ENCODE measurements at places on chromosomes 12 and 14.

- DNase-seq, result no peak
Observed at GRCh38 chr12:49346659-49347310, at the start of gene DNAJC22. Gene DNAJC22 (plus strand): TSS chr12:49346888. CDS start chr12:49348873, 1,985 bp downstream.

- peak; percentile 31 for DNase-seq
Observed at GRCh38 chr12:114935658-114936057, 251.7 kb upstream of the TBX3 start.

- no peak for DNase-seq
Observed at GRCh38 chr14:97395068-97395467, 597.9 kb downstream of the VRK1 start.

GRCh38 chr14:56414236-56414635 lies 165.4 kb upstream of the TMEM260 start:
- no peak for DNase-seq

DNA sequence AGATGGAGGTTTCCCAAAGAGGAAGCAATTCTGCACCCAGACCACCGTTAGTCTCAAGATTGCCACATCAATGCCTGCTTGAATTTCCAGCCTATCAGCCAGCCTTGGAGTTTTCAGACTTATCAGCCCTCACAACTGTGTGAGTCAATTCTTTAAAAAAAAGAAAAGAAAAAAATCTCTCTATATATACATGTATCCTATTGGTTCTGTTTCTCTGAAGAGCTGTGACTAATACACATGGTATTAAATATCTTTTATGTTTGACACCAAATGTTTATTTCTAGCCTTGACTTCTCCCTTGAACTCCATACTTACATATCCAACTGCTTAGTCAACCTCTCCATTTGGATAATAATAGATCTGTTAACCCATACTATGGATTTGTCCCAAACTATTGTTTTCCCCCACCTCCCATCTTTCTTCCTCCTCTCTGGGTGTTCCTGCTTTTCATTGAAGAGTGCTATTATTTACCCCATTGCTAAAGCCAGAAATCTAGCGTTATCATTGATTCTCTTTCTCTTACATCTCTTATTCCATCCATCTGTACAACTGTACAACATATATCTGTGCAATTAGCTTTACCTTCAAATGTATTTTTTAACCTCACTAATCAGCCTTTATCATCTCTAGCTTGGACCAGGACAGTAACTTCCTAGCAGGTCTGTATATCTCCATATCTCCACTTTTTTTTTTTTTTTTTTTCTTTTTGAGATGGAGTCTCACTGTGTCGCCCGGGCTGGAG lies 22.7 kb upstream of the EID3 start:
- peak; percentile 99 for DNase-seq

DNA sequence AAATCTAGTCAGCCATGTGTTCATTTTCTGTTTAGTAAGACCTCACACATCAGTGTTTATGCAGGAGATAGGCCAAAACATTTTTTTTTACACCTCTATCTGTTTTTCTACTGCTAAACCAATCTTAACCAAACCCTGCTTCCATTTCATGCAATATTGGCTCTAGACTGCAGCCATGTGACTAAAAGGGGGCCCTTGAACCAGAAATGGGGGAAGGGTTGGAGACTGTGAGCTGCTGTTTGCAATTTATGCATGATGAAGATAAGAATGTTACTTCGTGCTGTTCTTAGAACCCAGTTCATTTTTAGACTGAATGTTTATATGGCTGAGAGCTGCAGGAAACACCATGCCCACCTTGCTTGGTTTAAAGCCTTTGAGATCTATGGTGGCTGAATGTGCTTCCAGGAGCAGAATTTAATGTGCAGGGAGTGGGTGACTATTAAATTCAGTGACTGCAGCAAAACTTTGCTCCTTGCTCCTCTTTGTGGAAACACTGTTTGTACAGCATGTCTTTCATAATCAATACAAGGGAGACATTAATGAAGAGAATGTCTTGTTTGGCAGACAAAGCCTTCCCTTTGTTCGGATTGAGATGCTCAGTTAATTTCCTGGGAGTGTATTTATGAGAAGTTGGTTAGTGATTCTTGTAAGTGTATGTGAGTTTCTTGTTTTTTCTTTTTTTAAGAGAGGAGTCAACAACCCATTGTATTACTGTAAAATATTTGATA lies 53.6 kb downstream of the CHST11 start:
- DNase-seq, result no peak

GRCh38 chr12:95118138-95118787 lies 44.8 kb upstream of the NR2C1 start:
- peak; percentile 92 for DNase-seq

DNA sequence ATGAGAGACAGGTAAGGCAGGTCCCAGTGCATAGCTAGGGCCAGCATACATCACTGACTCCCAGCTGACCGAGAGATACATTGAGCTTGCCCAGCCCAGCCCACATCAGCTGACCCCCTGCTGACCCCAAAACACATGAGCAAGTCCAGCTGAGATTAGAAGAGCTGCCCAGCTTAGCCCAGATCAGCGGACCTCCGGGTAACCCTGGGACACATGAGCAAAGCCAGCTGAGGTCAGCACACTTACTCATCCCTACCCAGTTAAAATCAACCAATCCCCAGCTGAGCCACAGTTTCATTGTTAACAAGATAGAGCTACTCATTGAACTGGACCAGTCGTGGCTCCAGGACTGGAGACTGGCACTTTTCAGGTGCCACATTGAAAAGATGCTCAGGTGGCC lies 21.8 kb upstream of the FBXO34 start:
- DNase-seq, result peak; percentile 51

GRCh38 chr12:74292351-74293194 lies 245.1 kb upstream of the ATXN7L3B start:
- DNase-seq, result no peak

GRCh38 chr14:66624336-66624937 lies 116.5 kb downstream of the GPHN start:
- peak; percentile 55 for DNase-seq

- peak; percentile 70 for DNase-seq
Observed at GRCh38 chr12:31874961-31875608, 84.1 kb upstream of the RESF1 start.

GRCh38 chr14:57501039-57501557 lies 7.4 kb upstream of the CCDC198 start:
- DNase-seq, result no peak

DNA sequence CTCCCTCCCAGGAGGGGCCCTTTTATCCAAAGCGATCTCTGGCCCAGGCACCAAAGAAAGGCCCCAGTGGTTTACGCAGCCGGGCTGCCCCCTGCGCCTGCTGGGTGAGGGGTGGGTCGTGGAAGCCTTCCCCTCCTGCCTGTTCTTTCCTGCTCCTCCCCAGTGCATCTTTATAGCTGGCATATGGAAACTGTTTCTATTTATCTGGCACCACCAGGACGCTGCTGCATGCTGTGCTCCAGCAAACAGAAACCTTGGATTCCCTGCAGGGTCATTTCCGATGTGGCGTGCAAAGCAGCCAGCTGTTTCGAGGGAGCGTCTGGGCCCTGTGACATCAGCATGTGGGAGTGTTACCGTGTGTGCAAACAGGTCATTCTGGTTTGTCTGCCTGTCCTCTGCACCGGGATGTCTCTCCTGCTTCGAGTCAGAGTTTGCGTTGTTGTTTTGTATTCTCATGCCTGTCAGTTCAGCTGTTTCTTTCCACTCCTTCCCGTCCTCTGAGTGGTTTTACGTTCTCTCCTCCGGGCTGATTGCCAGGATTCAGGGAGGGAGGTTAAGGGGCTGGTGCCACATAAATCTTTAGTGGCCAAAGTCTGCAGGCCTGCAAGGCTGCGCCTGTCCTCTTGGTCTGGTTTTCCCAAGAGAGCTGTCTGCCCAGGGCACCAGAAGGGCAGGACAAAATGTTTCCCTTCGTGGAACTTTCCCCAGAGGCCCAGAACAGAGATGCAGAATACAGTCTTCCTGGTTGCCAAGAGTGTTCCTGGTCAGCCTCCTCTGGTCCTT lies 24.6 kb downstream of the TPCN1 start:
- DNase-seq, result no peak

- no peak for DNase-seq
Observed at GRCh38 chr14:72921396-72921795, 4.9 kb upstream of the DCAF4 start.

GRCh38 chr12:48199774-48200221 lies 3.3 kb downstream of the OR10AD1 start:
- DNase-seq, result no peak

DNA sequence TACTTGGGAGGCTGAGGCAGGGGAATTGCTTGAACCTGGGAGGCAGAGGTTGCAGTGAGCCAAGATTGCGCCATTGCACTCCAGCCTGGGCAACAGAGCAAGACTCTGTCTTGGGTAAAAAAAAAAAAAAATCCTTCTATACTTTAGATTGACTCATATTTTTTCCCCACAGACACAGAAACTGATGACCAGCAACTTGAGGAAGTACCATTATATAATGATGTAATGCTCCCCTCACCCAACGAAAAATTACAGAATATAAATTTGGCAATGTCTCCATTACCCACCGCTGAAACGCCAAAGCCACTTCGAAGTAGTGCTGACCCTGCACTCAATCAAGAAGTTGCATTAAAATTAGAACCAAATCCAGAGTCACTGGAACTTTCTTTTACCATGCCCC lies 24.3 kb upstream of the SNAPC1 start:
- no peak for DNase-seq

DNA sequence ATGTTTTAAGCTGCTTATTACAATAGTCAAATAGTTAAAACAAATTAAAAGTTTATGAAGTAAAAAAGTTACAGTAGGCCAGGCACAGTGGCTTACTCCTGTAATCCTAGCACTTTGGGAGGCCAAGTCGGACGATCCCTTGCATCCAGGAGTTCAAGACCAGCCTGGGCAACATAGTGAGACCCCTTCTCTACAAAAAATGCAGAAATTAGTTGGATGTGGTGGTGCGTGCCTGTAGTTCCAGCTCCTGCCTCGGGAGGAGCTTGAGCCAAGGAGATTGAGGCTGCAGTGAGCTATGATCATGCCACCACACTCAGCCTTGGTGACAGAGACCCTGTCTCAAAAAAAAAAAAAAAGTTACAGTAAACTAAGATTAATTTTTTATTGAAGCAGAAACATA lies 142.6 kb downstream of the MIPOL1 start:
- peak; percentile 5 for DNase-seq

DNA sequence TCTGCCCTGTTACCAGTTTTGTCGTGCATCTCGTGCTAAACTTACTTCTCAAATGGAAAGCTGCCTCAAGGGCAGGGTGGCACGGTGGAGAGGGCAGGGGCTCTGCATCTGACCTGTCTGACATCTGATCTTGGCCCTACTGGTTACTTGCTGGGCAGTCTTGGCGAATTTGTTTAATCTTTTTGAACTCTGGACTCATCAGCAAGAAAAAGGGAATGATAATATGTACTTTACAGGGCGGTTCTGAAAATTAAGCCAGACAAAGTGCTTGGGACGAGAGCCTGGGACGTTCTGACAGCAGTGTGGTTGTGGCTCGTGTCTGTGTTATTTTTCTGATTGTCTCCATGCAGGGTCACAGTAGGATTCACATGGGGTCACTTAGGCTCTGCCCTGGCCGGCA lies 659.3 kb downstream of the VRK1 start:
- no peak for DNase-seq

- no peak for DNase-seq
Observed at GRCh38 chr14:58954052-58954451, 234.4 kb upstream of the DAAM1 start.

- DNase-seq, result no peak
Observed at GRCh38 chr12:4468994-4469393, 23.4 kb upstream of the FGF6 start.

- no peak for DNase-seq
Observed at GRCh38 chr12:49659753-49660152, 36.4 kb downstream of the PRPF40B start.

DNA sequence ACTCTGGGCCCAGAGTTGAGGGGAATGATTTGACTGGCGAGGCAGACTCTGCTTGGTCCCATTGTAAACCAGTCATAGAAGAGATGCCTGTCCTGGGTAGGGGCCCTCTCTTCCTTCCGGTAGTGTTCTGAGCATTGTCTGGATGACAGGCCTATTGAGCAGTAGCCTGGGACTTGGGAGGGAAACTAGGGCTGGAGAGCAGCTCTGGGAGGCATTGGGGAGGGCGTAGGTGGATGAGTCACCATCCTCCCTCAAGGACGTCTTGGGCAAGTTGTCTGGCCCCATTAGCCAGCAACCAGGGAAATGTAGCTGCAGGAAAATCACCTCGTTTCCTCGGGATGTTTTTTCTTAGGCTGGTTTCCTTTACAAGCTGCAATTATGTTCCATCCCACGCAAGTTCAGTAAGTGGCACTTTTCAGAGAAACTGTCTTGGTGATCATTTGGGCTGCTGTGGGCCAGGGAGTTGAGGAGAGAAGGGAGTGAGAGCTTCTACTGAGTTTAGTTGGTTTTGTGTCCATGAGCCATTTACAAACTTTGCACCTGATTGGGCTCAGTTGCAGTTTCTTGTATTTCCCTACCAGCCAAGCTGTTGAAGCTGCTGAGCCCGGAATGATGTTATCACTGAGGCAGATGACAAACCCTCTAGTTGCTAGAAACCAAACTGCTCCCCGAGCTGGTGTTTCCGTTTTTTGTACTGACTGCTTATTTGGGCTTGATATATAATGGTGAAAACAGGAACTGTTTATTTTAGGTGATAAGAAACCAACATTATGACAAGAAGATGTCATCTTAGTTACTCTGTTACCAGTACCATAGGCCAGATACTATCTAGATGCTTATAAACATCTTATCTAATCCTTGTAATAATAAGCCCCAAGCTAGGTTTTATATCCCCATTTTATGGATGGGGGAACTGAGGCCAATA lies 147.6 kb downstream of the CHST11 start:
- peak; percentile 98 for DNase-seq

DNA sequence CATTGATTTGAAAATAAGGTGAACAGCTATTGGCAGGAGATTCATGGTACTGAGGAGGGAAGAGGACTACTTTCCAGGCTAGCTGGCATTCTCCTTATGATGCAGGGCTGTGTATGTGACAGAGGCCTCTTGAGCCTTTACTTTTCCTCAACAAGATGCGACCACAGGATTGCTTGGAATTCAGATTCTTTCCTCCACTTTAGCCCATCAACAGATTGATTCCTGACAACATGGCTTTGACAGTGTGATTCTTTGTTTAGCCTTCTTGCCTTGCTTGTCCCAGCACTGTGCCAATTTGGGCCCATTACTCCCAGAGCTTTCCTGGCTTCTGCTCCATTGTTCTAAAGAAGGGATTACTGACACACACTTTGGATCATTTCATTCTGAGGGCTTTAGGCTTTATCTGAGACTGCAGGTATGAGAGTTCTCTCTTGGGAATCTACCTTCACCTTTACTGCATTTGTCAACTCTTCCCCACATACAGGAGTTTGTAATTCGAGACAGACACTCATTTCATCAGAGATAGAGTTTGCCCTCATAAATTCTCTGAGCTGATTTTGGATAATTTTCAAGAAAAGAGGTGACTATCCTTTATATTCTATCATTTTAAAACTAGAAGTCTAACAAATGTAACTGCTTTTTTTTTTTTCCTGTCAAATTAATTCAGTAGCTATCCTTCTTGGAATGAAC lies 206.4 kb upstream of the GZMB start:
- peak; percentile 34 for DNase-seq

DNA sequence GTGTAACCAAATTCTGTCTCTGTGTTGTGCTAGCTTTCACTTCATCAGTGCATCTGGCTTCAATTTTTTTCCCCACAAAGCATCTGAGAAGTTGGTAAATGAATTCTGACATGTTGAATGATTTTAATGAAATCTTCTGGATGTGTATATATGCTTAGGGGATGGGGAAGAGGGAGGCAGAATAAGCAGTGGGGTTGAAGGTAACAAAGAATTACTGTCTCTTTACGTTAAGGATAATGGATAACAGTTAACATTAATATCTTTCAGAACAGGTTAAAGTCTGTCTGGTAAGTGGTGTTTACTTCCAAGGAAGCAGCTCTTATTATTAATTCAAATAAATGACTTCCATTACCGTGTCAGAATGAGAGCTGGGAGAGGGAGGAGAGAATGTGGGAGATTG lies 261.7 kb downstream of the ERC1 start:
- no peak for DNase-seq
